SHP77 treated with DMSO at 0.1 percent for 48 hours (cell line): ENCODE measurements at places on chromosomes 11 and 22.

DNA sequence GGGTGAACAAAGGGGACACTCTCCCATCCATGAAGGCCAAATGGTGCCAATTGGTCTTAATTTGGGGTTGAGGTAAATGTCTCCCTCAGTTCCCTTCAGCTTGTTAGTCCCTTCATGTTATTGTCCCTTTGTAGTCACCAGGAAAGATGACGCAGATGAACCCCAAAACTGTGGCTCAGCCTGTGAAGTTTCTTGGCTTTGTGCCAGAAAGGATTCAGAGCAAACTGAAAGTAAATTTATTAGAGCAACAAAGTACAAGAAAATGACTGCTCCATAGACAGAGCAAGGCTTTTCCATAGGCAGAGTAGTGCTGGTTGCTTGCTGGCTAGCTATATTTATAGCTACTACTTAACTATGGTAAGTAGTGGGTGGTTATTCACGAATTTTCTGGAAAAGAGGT, 16.7 kb downstream of the OR4C3 start:
- DNase-seq: no peak

DNA sequence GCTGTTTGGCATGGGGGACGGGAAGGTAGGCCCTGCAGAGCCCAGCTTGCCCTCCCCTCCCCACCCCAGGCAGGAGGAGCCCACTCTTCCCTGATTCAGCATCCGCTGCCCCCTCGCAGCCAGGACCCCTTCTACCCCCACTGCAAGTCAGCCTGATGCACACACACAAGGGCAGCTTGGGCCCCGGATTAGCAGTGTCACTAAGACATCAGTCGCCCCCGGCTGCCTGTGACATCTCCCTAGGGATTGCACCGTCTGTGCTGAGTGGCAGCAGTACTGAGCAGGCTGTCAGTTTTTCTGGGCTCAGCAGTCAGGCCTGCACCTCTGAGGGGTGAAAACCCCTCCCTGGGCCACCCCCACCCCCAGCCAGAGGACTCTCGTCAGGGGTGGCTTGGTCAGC, 30.4 kb upstream of the SYT7 start:
- no peak for DNase-seq

- no peak for DNase-seq
These were observed 19.7 kb upstream of the CDC42EP2 start for GRCh38 chr11:65295001-65295400.

DNA sequence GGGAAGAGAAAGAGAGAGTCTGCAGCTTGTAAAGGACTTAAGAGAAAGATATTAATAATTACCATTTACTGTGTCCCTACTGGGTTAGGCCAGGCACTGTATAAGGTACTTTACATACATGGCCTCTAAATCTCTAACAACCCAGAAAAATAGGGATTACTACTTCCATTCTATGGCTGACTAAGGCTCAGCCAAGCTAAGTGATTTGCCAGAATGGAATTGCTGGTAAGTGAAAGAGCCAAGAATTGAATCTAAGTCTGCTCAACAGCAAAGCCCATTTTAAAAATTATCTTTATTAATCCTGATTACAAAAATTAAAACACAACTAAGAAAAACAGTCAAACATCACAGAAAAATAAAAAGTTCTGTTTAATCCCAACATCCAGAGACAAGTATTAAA, 21.4 kb downstream of the XRRA1 start:
- DNase-seq: no peak

DNA sequence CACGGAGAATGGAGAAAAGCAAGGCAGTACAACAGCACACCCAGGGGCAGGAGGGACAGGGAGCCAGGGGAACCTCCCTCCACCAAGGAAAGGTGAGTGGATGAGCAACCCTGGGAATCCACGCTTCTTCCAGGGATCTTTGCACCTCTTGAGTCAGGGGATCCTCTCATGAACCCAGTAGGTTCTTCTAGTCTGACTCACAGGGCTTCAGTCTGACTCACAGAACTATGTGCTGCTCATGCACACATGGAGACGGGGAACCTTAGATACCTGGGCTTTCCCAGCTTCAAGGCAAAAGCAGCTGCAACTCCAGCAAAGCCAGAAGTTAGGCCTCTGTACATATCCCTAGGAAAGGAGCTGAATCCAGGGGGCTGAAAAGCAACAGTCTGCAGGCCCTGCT, 1021.4 kb upstream of the TENM4 start:
- DNase-seq: no peak

GRCh38 chr11:84316866-84317555, 1030.8 kb upstream of the CCDC90B start:
- peak; percentile 11 for DNase-seq

DNA sequence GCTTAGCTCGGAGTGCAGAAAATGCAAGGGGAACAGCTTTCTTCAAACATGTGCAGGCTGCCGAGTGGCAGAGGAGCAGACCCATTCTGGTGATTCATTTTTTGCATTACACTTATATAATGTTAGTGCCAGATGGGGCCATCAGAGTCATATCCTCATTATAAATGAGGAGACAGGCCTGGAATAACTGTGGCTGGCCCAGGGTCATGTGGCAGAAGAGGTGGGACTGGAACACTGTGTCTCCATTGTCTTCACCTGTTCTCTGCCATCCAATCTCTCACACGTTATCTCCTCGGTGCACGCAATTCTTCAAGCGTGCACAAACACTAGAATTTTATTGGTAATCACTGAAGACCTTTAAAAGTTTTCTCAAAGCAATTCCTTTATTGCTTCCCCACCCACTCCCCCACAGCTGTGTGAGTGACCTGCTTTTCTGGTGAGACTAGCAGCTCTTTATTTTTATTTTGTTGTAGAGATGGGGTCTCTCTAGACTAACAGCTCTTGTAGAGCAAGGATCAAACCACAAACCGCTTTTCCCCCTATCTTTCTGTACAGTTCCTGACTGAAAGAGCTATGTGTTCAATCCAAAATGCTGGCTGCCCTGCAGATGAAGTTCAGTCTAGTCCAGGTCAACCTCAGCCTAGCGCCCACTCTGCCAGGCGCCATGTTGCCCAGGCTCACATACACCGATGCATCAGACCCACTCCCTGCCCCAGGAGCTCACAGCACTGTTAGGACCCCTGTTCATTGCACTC, 75.3 kb downstream of the ST3GAL4 start:
- no peak for DNase-seq

GRCh38 chr22:26981541-26981940, 324.2 kb downstream of the MIAT start:
- DNase-seq: no peak

- DNase-seq: no peak
These were observed 7.1 kb downstream of the INPPL1 start for GRCh38 chr11:72231396-72232259.

- no peak for DNase-seq
These were observed 1.9 kb upstream of the C1QTNF5 start for GRCh38 chr11:119342362-119343130.

DNA sequence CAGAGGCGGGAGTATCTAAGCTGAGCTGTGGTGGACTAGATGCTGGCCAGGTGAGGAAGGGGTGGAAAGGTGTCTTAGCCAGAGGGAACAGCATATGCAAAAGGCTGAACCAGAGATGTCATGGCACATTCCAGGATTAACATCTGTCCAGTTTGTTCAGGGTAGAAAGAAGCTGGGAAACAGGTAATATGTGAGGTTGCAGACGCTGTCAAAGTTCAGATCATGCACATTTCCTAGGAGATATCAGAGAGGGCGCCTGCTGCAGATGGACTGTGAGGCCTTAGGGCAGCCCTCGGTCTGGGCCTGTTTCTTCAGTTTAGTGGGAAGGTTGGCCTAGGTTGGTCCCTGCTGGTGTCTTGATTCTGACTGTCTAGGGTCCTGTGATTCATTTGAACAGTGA, 97.7 kb upstream of the CRYBB3 start:
- no peak for DNase-seq

DNA sequence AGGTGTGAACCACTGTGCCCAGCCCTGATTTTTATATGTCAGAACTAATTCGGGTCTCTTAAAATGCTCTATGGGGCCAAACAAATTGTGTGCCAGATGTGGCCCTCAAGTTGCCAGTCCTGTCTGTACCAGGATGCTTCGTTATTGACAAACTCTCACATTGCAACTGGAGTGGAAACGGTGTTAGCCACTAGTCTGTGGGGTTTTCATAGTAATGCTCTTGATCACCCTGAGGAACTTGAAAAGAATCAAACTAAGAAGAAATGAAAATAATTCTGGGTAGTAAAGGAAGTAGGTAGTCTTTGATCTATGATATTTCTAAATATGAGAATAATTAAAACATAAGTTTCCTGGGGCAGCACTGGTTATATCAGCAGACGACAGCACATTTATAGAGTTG, 67.3 kb upstream of the ADSL start:
- DNase-seq: no peak

GRCh38 chr22:50601669-50602337, 1.2 kb downstream of the MAPK8IP2 start:
- no peak for DNase-seq

GRCh38 chr22:39170825-39171622, 18.5 kb upstream of the CBX7 start:
- peak; percentile 52 for DNase-seq

- no peak for DNase-seq
These were observed 8.0 kb downstream of the ZFTA start for GRCh38 chr11:63760487-63761079.

DNA sequence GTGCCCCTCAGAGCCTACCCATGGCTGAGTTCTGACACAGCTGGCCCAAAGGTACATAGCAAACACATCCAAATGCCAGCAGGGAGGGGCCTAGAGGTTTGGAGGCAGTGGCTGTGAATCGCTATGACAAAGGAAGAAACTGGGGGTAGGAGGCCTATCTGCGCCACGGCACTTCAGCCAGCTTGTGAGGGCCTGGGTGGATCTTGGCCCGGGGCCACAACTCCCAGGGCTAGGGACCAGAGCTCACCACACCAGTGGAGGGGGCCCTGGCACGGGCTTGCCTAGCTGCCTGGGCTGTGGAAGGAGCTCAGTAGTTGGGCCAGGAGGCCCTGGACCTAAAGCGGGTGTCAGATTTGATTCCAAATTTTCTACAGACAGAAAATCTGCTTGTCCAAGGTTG, 9.4 kb upstream of the NAP1L4 start:
- DNase-seq: no peak
